ENCODE measurements at places on chromosomes 3 and 15.
A peak's percentile ranks its signal among the peaks of the same experiment; 100 is the strongest.

DNA sequence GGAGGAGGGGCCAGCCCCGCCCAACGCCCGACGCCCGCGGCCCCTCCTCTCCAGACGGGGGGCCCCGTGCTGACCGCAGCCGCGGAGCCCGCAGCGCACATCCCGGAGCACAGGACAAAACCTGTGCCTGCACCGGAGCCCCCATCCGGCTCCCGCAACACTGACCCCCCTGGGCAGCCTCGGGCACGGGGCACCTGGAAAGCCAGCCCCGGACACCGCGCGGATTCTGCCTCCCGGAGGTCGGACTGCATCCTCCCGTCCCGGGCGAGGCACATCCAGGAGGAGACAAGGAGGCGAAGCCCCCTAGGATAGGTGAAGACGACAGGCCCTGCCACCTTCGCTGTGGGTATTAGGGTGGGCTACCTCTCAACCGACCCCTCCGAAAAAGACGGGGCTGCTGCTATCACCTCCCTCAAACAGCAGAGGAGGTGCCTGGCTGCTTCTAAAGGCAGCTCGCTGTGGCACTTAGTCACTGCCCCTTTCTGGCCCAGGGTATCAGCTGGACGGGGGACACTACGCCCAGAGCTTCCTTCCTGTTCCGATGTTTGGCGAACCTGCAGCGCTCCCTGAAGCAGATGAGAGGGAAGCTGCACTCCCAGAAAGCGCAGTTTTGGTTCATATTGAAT, 10.6 kb downstream of the XXYLT1 start:
- DNase-seq, result peak; percentile 9

GRCh38 chr15:33808720-33809457, 159.4 kb upstream of the CHRM5 start:
- no peak for DNase-seq

- no peak for DNase-seq
Observed at GRCh38 chr15:83734487-83734886, 80.6 kb downstream of the ADAMTSL3 start.

DNA sequence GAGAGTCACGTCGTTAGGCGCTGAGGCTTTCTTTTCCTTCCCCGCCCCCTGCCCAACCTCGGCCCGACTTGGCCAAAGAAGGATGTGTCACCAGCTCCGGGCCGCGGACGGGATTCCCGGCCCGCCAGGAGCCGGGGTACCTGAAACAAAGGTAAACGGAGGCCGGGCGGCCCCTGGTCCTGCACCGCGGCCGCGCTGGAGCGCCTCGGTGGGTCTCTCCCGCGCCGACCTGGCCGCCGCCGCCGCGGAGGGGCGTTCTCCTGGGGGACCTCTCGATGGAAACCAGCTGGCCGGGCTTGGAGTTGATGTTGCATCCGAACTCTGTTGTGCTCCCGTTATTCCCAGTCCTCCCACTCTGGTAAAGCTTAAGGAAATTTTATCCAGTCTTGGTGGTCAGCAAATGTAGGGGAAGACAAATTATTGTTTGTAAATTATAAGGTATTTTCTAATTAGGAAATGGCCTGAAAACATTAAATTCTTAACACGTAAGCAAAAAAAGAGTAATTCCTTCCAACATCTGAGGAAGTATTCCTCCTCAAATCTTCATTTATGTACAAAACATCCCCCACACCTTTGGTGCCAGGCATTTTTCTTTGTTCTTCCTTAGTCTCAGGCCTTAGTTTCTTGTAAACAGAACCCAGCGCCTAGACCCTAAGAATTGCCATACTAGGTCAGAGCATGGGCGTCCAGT, 888 bp downstream of the PPP2R3A start:
- DNase-seq, result no peak

Measured in CD8-positive, alpha-beta memory T cell (primary cell).